ENCODE measurements at places on chromosomes 1 and 21. TPM values are rescaled to one million over a fixed set of nuclear protein-coding genes. Genes with fewer than 3 reads are reported as not detected.

The PLA2G2D gene
- total RNA-seq = not detected

The HES3 gene
- total RNA-seq = not detected

The TNNT2 gene
- not detected for total RNA-seq

The OR2AK2 gene
- not detected for total RNA-seq

The NR1I3 gene
- not detected for total RNA-seq

GRCh38 chr1:153432874-153433681, 16.8 kb downstream of the S100A7A start:
- no peak for DNase-seq

GRCh38 chr1:102879439-102879993, 228.8 kb downstream of the COL11A1 start:
- DNase-seq = peak; percentile 1

DNA sequence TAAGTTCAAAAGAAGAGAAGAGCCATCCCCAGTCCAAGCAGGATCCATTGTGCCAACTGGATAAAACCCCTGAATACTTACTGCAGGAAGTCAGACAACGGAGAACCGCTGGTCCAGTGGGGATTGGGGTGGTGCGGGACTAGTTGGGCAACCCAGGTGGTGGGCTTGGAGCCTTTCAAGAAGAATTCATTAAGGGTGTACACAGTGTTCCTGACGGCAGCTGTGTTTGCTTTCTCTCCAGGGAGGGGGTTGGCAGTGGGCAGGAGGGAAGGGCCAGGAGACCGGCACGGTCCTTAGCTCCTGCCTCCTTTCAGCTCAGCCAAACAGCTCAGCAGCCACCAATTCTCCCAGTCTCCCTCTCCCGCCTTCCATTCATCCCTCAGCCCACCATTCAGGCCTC, 7.1 kb upstream of the CDK18 start:
- no peak for DNase-seq

DNA sequence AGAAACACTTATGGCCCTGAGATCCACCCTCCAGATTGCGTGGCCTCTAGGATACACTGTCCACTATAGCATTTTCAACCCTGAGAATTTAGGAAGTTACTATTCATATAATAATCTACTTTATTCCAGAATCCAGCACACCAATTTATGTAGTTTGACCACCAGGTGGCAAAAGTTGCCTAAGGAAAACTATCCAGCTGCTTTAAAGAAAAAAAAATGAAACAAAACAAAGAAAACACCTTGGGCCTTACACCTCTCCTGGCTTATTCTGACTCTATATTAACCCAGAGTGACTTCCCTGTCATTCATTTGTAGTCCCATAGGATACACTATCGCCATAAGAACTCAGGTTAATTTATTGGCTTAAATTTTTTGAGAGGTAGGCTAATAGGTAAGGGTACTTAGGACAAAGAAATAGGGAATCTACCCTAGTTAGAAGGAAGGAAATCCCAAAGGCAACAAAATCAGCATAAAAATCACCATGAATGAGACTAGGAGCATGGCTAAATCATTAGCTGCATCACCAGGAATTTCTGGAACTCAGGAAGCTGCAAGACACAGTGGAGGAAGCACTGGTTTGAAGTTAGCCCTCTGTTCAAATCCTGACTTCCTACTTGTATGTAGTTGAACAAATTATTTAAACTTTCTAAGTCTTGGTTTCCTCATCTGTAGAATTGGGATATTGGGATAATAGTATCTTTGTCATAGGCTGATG, 107.5 kb downstream of the SPAG17 start:
- peak; percentile 40 for DNase-seq

GRCh38 chr1:58500043-58500442, 46.5 kb downstream of the OMA1 start:
- peak; percentile 64 for DNase-seq

GRCh38 chr1:53959664-53960250, 13.6 kb downstream of the LRRC42 start:
- no peak for DNase-seq

DNA sequence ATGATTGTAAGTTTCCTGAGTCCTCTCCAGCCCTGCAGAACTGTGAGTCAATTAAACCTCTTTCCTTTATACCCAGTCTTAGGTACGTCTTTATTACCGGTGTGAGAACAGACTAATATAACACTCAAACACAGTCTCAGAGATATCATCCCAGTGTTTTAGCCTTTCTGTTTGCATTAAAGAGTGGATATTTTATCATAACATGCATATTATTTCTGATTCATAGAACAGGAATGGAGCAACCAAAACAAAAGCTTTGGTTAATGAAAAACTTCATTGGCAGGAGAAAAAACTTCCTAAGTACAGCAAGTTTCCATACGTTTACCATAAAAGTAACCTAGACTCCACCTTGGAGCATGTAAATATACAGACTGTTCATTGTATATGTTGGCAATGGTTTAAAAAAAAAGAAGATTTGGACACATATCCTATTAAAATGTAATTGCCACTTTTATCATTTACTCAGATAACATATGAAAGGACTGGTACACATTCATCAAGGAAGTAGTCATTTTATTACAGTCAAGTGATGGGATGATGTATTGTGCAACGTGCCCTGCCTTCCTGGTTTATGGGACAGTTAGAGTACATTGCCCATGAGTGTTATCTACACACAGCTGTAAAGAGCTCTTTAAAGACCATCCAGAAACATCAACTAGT, 144.8 kb downstream of the ETS2 start:
- DNase-seq = no peak

DNA sequence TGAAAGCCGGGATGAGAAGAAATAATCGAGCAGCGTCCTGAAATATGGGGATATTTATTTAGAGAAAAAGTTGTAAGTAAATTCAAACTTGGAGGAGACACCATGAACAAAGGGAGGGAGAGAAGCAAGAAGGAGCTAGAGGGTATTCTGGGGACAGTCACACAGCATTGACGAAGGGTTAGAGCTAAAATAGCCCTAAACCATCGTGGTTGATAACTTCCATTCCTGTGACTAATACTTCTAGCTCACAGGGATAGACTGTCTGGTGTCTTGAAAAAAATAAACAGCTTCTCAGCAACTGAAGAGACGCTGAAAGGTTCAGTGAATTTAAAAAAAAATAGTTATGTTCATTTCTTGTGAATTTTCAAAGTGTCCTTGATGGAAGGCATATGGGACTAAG, 86.7 kb downstream of the LRRC53 start:
- no peak for DNase-seq

GRCh38 chr21:29718081-29718815, 221.5 kb downstream of the GRIK1 start:
- no peak for DNase-seq

- no peak for DNase-seq
Measured at GRCh38 chr1:940107-941014, 16.6 kb downstream of the SAMD11 start.

DNA sequence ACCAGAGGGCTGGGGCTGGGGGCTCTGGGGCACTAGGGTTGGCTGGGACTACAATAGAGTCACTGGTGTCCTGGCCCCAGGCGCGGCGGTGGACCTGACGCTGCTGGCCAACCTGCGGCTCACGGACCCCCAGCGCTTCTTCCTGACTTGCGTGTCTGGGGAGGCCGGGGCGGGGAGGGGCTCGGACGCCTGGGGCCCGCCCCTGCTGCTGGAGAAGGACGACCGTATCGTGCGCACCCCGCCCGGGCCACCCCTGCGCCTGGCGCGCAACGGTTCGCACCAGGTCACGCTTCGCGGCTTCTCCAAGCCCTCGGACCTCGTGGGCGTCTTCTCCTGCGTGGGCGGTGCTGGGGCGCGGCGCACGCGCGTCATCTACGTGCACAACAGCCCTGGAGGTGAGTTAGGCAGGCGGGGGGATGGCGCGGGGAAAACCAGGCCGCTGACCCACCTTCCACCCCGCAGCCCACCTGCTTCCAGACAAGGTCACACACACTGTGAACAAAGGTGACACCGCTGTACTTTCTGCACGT, 4.1 kb downstream of the TIE1 start:
- DNase-seq = no peak

- no peak for DNase-seq
Measured at GRCh38 chr1:41900603-41901444, 17.9 kb downstream of the HIVEP3 start.

DNA sequence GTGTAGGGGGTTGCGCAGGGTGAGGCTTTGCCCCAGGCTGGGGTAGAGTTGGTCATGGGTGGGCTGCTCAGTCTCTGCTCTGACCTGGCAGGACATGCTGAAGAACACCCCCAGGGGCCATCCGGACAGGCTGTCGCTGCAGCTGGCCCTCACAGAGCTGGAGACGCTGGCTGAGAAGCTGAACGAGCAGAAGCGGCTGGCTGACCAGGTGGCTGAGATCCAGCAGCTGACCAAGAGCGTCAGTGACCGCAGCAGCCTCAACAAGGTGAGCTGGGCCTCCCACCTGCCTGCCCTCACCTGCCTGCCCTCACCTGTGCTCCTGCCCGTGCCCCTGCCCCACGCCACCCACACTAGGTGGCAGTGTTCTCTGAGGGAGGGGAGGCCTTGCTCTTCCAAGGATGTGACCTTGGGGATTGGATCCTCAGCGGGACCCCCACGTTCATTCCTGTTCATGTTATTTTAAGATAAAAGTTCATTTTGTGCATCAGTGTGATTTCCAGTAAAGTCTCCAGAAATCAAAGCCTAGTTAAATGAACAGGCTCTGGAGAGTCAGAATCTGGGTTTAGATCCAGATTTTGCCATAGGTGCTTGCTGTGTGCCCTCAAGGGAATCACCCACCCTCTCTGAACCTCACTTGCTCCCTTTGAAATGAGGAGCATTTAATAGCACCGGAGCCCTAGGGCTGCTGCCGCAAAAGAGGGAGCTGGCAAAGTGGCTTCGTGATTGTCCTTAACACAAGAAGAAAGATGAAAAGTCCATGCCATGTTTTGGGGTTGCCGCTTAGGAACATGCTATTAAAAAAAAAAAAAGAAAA, 87.9 kb downstream of the ARHGEF10L start:
- no peak for DNase-seq

DNA sequence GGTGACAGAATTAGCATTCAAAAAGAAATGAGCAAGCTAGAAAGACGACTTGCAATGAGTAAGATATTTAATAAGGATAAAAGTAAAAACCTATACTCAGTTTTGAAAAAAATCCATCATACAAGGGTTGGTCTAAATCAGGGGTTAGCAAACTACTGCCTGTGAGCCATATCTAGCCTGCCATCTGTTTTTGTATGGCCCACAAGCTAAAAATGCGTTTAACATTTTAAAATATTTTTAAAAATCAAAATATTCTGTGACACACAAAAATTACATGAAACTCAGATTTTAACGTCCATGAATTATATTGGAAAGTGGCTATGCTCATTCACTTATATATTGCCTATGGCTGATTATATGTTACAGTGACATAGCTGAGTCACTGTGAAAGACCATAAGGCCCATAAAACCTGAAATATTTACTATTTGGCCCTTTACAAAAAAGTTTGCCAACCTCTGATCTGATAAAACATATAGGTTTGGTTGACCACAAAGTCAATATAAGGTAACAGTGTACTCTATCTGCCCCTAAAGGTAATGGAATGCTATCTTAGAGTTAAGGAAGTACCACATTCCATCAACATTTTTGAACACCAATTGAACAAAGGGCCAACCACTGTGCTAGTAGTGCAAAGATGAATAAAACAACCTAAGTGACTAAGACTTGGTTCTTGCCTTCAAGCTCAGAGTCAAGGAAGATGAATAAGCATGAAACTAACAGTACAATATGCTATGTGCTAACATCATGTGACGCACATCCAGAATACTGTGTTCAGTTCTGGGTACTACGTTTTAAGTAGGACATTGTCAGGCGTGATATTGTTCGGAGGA, 3.2 kb downstream of the IFT25 start:
- no peak for DNase-seq

GRCh38 chr1:38018864-38019343, 6.4 kb downstream of the UTP11 start:
- DNase-seq = peak; percentile 54

GRCh38 chr1:173866413-173867115, 1.2 kb downstream of the GAS5 start:
- DNase-seq = no peak

GRCh38 chr1:239757716-239758115, 334.0 kb upstream of the FMN2 start:
- DNase-seq = no peak

DNA sequence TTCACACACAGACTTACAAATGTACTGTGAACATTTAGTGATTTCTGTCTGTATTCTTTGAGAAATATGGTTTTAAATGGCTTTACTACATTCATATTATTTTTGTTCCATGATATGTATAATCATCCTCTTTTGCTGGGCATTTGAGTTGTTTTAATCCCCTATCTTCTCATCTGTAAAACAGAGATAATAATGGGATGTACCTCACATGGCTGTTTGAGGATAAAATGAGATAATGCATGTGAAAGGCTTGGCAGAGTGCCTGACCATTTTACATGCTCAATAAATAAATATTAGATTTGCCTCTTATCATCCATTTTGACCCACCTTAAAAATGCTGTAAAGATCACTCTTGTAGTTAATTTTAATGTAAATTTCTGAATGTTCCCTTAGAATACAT, 197.2 kb downstream of the C1orf94 start:
- DNase-seq = no peak

GRCh38 chr1:24266998-24267397, 52.2 kb upstream of the GRHL3 start:
- no peak for DNase-seq

- no peak for DNase-seq
Measured at GRCh38 chr1:29249170-29249691, 12.9 kb downstream of the PTPRU start.

- DNase-seq = no peak
Measured at GRCh38 chr1:199150756-199151155, 511.9 kb downstream of the PTPRC start.

Measured in dermis microvascular lymphatic vessel endothelial cell (primary cell).